ENCODE measurements at places on chromosomes 7 and 10.

- DNase-seq = no peak
Observed at GRCh38 chr7:66928388-66928787, 7.4 kb downstream of the TMEM248 start.

DNA sequence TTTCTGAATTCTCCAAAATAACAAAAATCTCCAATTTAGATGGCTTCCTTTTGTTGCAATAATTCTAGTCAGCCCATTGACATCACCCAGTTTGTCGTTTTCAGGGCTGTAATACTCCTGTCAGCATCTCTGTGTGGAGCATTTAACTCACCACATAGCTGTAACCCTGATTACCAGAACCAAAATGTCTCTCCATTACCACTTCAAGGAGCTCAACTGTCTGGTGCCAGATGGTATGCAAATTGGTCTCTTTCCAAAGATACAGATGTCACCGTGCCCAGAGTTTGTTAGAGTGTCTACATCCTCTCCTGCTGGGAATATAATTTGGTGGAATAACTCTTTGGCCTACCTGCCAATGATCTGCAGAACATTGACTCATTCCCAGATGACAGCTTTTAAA lies 350.3 kb upstream of the POT1 start:
- DNase-seq = no peak

DNA sequence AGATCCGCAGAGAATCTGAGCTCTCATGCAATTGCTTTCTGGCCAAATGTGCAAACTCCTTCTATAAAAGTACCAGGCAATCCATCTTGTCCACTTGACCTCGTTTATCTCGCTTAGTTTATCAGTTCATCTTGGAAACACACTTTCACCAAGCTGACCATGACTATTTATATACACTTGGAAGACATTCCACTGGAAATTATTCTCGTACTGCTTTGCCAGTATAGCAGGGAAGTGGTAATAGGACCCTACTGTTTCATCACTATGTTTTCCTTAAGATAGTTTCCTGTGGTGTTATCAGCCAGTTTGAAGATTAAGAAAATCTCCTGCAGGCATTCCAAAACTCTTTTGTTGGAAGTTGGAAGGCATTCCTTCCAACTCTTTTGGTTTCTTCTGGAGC lies 115.3 kb upstream of the FAM171A1 start:
- no peak for DNase-seq

GRCh38 chr10:119667562-119668328 lies 16.6 kb downstream of the BAG3 start:
- no peak for DNase-seq

DNA sequence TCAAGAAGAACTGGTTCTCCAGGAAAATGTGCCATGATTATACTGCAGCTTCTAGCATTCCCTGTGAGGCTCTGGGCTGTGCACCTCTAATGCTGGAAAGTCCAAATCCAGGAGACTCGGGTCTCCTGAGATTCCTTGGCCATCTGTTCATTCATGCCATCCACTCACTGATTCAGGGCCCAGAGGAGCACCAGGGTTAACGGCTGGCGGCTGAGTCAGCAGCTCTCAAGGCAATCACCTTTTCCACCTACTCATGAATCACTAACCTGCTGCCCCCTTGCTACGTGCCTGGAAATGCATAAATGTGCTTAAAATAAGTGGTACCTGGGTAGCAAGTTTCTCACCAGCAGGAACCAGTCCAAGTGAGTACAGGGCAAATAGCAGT lies 132.7 kb downstream of the KCNMA1 start:
- no peak for DNase-seq

GRCh38 chr10:62852961-62853702 lies 37.0 kb upstream of the EGR2 start:
- peak; percentile 74 for DNase-seq
